ENCODE measurements at places on chromosomes 1 and 21.

DNA sequence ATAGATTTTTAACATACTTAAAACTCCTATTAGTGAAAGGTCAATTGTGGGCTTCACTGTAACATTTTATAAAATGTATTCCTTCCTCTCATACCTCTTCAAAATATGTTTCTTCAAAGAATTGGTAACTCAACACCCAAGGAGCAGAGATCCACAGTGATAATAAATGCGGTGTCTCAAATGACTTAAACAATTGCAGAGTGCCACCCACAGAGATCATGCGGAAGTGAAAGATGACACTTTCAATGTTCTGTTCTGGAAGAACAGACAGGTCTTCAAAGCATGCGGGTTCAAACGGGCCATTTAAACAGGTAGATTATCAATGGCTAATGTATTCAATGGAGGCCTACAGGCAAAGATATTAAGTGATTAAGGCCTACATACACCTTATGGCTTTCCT lies 157.0 kb upstream of the GREM2 start:
- H3K36me3 ChIP-seq: no peaks in the 10 kb centered on the region
- no peaks in the 10 kb centered on the region for H3K27me3 ChIP-seq
- no peak overlapping the region for H3K27ac ChIP-seq
- no peak for DNase-seq
- H3K4me3 ChIP-seq: no peak overlapping the region

DNA sequence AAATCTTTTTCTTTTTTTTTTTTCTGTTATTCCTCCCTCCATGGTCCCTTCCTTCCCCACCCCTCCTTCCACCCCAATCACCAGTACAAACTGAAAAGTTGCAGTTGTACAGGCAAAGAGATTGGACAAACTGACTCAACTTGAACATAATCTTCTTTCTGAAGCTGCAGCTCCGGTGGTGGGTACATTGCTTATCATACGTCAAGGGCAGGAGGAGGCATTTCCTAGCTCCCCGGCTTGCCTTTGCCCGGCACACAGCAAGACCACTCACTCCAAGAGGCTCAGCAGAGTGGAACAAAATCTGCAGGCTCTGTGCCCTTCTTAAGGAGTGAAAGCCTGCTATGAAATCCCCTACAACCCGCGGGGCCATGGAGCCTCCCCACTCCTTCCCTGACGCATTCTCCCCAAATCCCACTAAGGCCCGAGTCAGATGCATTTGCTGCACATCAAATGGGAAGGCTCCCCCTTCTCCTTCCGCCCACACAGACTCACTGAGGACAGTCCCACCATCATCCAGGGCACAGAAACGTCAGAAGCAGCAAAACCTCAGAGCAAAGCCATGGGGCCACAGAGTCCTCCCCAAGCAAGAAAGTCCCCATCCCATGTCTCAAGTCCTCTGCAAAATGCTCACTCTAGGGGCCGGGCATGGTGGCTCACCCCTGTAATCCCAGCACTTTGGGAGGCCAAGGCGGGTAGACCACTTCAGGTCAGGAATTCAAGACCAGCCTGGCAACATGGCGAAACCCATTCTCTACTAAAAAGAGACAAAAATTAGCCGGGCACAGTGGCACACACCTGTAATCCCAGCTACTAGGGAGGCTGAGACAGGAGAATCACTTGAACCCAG lies 45.9 kb downstream of the SYF2 start:
- DNase-seq: no peak
- H3K4me1 ChIP-seq: no peaks in the 10 kb centered on the region
- no peaks in the 10 kb centered on the region for H3K36me3 ChIP-seq
- no peak overlapping the region for H3K27ac ChIP-seq

GRCh38 chr1:197140121-197140520 lies 6.3 kb downstream of the ASPM start:
- no peak overlapping the region for H3K4me3 ChIP-seq
- DNase-seq: no peak
- no peak overlapping the region for H3K27ac ChIP-seq

- H3K4me3 ChIP-seq: no peak overlapping the region
- no peaks in the 10 kb centered on the region for H3K4me1 ChIP-seq
- DNase-seq: no peak
- no peaks in the 10 kb centered on the region for H3K36me3 ChIP-seq
- H3K27me3 ChIP-seq: no peaks in the 10 kb centered on the region
Observed at GRCh38 chr1:214458541-214458940, 92.9 kb downstream of the PTPN14 start.

- no peak for DNase-seq
- no peaks in the 10 kb centered on the region for H3K36me3 ChIP-seq
- H3K27me3 ChIP-seq: no peaks in the 10 kb centered on the region
- no peak overlapping the region for H3K4me3 ChIP-seq
- no peaks in the 10 kb centered on the region for H3K4me1 ChIP-seq
Observed at GRCh38 chr1:156549831-156550230, 22.5 kb downstream of the IQGAP3 start.

DNA sequence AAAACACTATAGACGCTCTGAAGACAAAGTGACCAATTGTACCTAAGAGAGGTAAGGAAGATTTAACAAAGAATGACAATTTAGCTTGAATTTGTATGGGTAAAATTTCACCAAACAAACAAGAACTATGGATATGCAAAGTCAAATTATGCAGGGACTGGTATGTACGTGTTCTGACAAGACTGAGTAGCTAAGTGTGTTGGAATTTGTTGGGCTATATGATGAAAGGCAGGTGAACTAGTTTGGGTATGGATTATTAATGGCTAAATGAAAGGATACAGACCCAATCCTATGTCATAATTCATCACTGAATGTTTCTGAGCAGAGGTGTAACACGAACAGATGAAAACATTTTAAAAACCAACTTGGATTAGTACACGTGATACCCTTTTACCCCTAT lies 7.6 kb downstream of the DNTTIP2 start:
- no peak overlapping the region for H3K4me3 ChIP-seq
- peaks cover 78% of the 10 kb centered on the region for H3K36me3 ChIP-seq
- H3K27me3 ChIP-seq: no peaks in the 10 kb centered on the region
- H3K27ac ChIP-seq: no peak overlapping the region
- H3K4me1 ChIP-seq: peaks cover 2% of the 10 kb centered on the region

DNA sequence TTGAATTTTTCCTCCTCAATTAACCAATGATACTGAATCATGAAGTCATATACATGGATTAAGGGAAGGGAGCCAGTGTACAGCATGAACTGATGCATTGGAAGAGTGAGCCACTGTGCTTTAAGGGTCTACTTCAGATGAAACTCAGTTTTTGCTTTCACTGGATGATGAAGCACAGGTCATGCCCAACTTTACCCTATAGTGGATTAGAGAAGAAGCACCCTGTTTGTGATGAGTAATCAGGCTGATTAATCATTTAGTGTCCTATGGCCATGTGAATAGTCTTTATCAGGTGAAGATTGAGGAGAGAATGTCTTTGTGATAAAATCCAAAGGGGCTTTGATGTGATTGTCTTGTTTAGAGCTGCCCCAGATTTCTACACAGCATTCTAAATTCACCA lies 24.7 kb upstream of the LAMC1 start:
- H3K27ac ChIP-seq: no peak overlapping the region
- H3K27me3 ChIP-seq: peaks cover 19% of the 10 kb centered on the region

GRCh38 chr1:177669161-177669560 lies 300.7 kb downstream of the SEC16B start:
- no peak overlapping the region for H3K4me3 ChIP-seq
- H3K27me3 ChIP-seq: no peaks in the 10 kb centered on the region
- H3K4me1 ChIP-seq: no peaks in the 10 kb centered on the region
- DNase-seq: no peak

- H3K4me1 ChIP-seq: peaks cover 17% of the 10 kb centered on the region
- H3K36me3 ChIP-seq: peaks cover 3% of the 10 kb centered on the region
- DNase-seq: no peak
- H3K4me3 ChIP-seq: peak overlapping the region; percentile 86
Observed at GRCh38 chr1:93078638-93078985, 471 bp upstream of the MTF2 start.

DNA sequence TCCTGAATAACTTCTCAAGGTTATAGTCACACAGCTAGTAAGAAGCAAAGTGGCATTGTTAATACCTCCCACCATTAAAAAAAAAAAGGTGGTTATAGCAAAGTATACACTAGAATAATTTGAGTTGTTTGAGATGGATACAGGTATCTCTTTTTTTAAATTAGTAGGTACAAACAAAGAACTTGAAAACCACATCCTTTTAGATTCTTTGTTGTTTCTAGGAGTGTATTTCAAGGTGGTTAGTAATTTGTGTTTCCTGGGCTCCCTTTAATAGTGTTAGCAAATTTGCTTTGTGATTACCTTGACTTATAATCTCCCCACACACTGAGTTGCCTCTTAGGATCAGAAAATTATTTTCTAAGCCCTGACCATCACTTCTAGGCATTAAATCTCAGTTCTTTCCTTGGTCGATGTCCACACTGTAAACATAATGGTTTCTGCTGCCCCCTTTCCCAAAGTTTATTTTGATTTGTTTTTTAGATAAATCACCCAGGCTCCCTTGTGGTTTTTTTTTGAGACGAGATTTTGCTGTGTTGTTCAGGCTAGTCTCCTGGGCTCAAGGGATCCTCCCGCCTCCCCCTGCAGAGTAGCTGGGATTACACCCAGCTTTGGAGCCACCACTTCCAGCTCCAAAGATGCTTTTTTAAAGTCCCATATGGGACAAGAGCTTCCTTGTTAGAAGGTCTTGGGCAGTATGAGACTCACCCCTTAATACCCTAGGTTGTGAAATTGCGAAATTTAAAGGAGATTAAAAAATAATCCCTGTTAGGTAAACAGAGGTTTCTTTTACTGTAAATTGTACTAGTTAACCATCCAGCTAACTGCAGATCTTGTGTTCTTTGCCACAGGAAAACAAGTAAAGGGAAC lies 6.2 kb downstream of the AKIRIN1 start:
- H3K36me3 ChIP-seq: peaks cover 51% of the 10 kb centered on the region
- peaks cover 57% of the 10 kb centered on the region for H3K4me1 ChIP-seq
- H3K27me3 ChIP-seq: no peaks in the 10 kb centered on the region
- no peak for DNase-seq

DNA sequence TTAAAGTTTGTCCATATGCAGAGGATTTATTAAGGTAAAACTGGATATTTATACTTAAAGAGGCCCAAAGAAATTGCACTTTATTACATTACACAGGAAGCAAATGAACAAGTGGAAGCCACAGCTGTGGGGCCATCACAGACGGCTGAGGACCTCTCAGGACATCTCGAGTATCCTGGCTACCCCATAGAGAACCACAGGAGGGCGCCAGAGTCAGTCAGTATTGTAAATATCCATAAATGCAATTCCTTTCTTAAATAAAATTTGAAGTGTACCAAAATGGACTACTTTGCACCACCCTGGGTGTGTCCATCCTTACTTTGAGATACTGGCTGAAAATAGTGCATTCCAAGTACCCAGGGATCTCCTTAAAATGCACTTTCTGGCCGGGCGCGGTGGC lies 257.2 kb downstream of the MRPL39 start:
- H3K27me3 ChIP-seq: no peaks in the 10 kb centered on the region
- H3K4me3 ChIP-seq: no peak overlapping the region
- DNase-seq: no peak
- no peak overlapping the region for H3K27ac ChIP-seq
- H3K36me3 ChIP-seq: no peaks in the 10 kb centered on the region

DNA sequence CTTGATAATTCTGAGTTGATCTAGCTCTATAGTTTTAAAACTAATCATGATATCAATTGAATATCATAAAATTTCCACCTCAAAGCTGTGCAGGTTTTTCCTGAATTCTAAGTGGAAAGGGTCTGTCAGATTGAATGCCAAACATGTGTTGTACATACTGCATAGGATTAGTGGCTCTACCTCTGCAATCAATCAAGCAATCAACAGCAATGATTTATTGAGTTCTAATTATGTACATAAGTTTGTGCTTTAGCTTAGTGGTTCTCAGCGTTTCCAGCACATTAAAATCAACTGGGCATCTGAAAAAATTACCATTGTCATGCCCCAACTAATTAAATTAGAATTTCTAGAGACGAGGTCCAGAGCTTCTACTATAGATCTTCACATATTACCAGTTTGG lies 251.5 kb downstream of the BACH1 start:
- no peak overlapping the region for H3K4me3 ChIP-seq
- no peaks in the 10 kb centered on the region for H3K4me1 ChIP-seq

DNA sequence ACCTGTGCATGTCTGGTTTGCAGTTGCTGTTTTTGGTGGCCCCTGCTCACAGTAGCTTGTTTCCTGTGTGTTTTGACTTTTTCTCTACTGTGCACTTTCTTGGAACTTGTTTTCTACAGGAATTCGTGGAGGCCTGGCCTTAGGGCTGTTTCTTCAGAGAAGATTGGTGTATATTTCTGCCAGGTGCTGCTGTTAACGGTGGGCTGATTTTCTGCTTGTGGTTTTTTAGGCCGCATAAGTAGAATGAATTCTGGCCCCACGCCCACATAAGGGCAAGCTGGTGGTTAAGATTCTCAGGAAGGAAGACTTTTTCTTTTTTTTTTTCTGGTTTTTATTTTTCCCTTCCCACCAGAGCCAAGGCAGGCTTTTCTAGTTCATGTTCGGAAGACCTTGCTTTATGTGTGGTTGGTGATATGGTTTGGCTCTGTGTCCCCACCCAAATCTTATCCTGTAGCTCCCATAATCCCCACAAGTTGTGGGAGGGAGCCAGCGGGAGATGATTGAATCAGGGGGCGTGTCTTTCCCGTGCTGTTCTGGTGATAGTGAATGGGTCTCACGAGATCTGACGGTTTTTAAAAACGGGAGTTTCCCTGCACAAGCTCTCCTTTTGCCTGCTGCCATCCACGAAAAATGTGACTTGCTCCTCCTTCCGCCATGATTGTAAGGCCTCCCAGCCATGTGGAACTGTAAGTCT lies 71.5 kb upstream of the DISP3 start:
- DNase-seq: peak; percentile 48
- no peaks in the 10 kb centered on the region for H3K36me3 ChIP-seq
- H3K4me3 ChIP-seq: no peak overlapping the region
- H3K4me1 ChIP-seq: peaks cover 27% of the 10 kb centered on the region

DNA sequence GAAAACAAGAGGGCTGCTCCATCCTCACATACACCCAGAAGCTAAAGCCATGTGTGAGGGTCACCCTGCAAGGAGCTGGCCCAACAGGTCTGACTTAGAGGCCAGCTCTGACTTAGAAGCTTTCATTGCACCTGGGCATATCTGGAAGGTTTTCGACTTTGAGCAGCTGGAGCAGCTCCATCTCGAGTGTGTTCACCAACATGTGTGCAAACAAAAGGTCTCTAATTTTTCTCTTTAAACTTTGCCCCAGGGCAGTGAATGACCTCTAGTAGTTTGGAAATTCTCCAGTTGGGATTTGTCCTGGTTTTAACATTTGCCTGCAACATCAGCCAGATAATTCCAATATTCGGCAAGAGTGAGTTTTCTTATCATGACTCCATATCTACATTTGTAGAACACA lies 108.3 kb downstream of the TNR start:
- DNase-seq: no peak
- peaks cover 7% of the 10 kb centered on the region for H3K27me3 ChIP-seq
- no peaks in the 10 kb centered on the region for H3K36me3 ChIP-seq
- no peak overlapping the region for H3K27ac ChIP-seq

DNA sequence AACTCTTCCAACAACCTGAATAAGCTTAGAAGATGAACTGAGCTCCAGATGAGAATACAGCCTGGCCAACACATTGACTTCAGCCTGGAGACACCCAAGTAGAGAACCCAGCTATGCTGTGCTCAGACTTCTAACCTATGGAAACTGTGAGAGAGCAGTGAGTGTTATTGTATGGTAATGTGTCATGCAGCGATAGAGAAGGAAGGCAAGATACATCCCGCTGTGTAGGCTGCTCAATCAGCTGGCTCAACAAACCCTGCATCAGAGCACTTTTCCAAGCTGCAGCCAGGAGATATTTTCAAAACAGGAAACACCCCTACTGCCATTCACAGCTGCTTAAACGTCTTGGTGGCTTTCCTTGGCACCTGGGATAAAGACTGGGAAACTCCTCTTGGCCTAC lies 321.3 kb downstream of the SIPA1L2 start:
- DNase-seq: no peak
- no peaks in the 10 kb centered on the region for H3K27me3 ChIP-seq
- no peaks in the 10 kb centered on the region for H3K36me3 ChIP-seq
- no peak overlapping the region for H3K4me3 ChIP-seq
- H3K27ac ChIP-seq: no peak overlapping the region

Measured in CD4-positive, alpha-beta T cell (primary cell).